Large intestine (tissue), 12 donors: ENCODE measurements at places on chromosomes 2 and 18. TPM values are rescaled to one million over a fixed set of nuclear protein-coding genes. Genes with fewer than 3 reads are reported as not detected.

ACVR1C gene
- 25.6 TPM for polyA plus RNA-seq

NTSR2 gene
- polyA plus RNA-seq, result not detected

RAX gene
- polyA plus RNA-seq, result not detected

SGO2 gene
- 7.8 TPM for polyA plus RNA-seq

SRD5A2 gene
- polyA plus RNA-seq, result 0.22 TPM

DLX1 gene
- 3.4 TPM for polyA plus RNA-seq

SCTR gene
- 62.9 TPM for polyA plus RNA-seq

SERPINB13 gene
- polyA plus RNA-seq, result not detected

TPO gene
- polyA plus RNA-seq, result 0.30 TPM

ARHGAP28 gene
- 13.7 TPM for polyA plus RNA-seq

MAP4K4 gene
- 39.5 TPM for polyA plus RNA-seq

CTDP1 gene
- 12.9 TPM for polyA plus RNA-seq
